ENCODE measurements at places on chromosomes 5 and 9.

DNA sequence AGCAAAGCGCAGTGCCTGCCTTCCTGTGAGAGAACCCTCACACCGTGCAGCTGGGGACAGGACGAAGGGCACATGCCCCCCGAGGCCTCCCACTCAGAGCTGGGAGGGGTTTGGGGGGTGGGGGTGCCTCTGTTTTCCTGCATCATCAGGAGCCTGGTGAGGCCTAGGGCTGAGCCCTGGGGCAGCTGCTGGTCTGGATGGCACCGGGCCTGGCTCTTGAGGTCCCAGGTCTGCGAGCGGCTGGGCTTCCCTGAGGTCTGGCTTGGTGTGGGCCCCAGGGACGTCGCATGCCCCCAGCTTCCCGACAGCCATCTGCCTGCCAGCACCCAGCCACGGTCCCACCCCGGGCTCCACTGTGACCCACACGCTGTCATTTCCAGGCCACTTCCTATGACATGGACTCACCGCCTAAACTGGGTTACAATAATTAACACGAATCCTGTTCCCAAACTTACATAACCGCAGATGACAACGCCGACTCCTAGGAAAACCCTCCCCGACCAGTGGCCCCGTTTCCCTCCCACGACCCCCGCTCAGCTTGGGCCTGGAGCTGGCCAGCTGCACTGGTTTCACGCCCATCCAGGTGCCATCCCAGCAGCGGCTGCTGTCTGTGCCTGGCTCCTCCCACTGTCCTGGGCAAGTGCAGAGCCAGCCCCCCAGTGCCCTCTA lies 8.7 kb downstream of the NACC2 start:
- H3K36me3 ChIP-seq, result no peaks in the 10 kb centered on the region
- peaks cover 16% of the 10 kb centered on the region for H3K4me1 ChIP-seq
- no peaks in the 10 kb centered on the region for H3K27me3 ChIP-seq
- H3K4me3 ChIP-seq, result no peak overlapping the region
- H3K27ac ChIP-seq, result peak overlapping the region; percentile 66

- no peaks in the 10 kb centered on the region for H3K36me3 ChIP-seq
- H3K27me3 ChIP-seq, result no peaks in the 10 kb centered on the region
- H3K4me1 ChIP-seq, result peaks cover 13% of the 10 kb centered on the region
- no peak overlapping the region for H3K27ac ChIP-seq
These were observed 51.9 kb upstream of the UBAC1 start for GRCh38 chr9:136013116-136013515.

DNA sequence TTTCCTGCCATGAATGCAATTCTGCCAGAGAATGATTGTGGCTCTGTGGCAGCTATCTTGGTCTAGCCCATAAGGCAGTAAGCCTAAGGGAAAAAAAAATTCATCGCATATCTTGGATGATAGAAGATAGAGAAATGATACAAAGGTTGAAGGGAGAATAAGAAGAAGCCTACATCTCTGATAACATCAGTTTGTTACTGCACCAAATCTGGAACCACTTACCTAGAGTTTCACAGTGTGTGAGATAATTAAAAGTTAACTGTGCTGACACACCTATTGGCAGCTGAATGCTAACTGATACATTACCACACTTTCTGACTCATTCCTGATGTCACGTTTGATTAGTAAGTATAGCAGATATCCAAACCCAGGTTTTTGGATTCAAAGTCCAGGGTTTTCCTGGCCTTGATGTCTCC lies 91.6 kb upstream of the TAF11L2 start:
- no peaks in the 10 kb centered on the region for H3K27me3 ChIP-seq
- peaks cover 28% of the 10 kb centered on the region for H3K4me1 ChIP-seq
- no peak for DNase-seq
- no peaks in the 10 kb centered on the region for H3K36me3 ChIP-seq
- no peak overlapping the region for H3K4me3 ChIP-seq

DNA sequence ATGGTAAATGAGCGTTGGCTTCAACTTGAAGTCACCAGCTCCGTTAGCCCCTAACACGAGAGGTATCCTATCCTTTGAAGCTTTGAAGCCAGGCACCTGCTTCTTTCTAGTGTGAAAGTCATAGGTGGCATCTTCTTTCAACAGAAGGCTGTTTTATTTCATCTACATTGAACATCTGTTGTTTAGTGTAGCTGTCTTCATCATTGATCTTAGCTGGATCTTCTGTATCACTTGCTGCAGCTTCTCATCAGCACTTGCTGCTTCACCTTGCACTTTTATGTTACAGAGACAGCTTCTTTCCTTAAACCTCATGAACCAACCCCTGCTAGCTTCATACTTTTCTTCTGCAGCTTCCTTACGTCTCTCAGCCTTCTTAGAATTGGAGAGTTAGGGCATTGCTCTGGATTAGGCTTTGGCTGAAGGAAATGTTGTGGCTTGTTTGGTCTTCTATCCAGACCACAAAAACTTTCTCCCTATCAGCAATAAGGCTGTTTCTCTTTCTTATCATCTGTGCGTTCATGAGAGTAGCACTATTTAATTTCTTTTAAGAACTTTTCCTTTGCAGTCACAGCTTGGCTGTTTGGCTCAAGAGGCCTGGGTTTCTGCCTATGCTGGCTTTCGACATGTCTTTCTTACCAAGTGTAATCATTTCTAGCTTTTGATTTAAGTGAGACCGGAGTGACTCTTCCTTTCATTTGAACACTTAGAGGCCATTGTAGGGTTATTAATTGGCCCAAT lies 47.2 kb downstream of the PCSK5 start:
- DNase-seq, result no peak
- no peaks in the 10 kb centered on the region for H3K4me1 ChIP-seq
- no peaks in the 10 kb centered on the region for H3K27me3 ChIP-seq
- H3K36me3 ChIP-seq, result peaks cover 43% of the 10 kb centered on the region

DNA sequence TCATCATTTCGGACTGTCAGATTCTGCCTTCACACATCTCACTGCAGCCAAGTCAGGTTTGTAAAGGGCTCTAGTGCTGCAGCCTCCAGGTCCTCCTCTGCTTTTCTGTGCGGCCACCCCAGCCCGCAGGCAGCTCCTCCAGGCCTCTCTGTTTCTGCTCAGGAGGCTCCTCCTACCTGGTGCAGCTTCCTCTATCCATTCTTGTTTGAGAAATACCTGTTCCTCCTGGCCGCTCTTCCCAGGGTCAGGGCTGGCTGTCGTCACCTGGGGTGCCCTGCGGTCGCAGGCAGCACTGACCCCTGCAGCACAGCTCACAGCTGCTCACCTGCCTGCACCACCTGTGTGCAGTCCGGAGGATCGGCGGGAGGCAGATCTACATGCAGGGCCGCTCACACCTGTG lies 387.7 kb upstream of the IRX4 start:
- H3K27ac ChIP-seq, result no peak overlapping the region
- H3K4me3 ChIP-seq, result no peak overlapping the region
- H3K4me1 ChIP-seq, result peaks cover 9% of the 10 kb centered on the region
- H3K27me3 ChIP-seq, result peaks cover 34% of the 10 kb centered on the region
- no peaks in the 10 kb centered on the region for H3K36me3 ChIP-seq
